AG09309 (cell line): ENCODE measurements at places on chromosomes 1 and 21.

DNA sequence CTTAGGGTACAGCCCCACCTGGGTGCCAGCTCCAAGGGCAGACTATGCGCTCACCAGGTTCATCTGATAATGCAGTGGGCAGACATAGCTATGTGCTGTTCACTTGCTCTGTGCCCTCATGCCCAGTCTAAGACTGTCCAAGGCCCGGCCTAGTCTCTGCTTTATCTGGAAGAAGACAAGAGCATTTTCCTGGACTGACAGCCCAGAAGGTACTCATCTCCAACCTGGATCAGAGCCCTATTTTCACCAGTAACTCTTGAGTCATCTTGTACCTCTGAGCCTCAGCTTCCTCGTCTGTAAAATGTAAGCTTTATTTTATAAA, 28.5 kb upstream of the LRRC8C start:
- no peak for DNase-seq

GRCh38 chr21:37266515-37267221, 466 bp downstream of the VPS26C start:
- DNase-seq, result no peak

DNA sequence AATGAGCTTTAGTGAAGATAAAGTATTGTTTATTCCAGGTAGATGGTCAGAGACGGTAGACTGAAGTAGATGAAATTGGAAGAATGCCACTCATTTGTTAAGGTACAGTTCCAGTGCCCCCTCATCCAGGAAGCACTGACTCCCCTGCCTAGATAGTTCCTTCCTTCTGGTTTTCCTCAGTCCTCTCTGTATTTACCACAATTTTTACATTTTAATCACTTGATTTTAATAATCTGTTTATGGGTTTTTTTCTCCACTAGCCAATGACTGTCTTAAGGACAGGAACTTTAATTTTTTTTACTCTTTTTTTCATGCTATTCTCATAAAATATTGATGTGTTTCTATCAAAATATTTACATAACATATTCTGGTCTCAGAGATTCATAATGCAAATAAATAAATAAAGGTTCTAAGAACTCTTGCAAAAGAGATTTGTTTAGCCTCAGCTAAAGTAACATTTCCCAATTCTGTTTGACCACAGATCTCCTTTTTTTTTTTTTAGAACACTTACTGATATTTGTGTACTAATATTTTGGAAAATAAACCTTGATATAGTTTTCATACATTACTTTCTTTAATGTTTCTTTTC, 651.6 kb downstream of the PLPP3 start:
- no peak for DNase-seq

DNA sequence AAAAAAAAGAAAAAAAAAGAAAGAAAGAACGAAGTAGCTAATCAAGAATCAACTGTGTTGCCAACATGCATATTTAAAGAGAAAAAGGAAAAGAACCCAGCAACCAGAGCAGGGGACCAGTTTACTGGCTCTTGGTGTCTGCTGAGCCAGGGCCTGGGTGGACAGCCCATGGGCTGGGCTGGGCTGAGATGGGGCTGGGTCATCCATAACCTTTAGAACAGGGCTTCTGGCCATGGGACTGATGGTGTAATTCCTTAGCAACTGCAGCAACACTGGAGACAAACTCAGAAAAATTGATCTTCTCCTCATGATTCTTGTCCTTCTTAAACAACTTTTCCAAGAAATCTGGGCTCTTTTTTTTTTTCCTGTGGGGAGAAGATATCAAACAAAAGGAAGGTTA, 10.5 kb downstream of the S100A7A start:
- no peak for DNase-seq

GRCh38 chr1:84360316-84360715, 38.0 kb upstream of the DNASE2B start:
- no peak for DNase-seq

GRCh38 chr1:41742219-41742618, 176.5 kb downstream of the HIVEP3 start:
- peak; percentile 52 for DNase-seq

- DNase-seq, result no peak
These were observed 51.3 kb downstream of the PTP4A2 start for GRCh38 chr1:31886866-31887265.

GRCh38 chr1:80982831-80983230, 817.9 kb upstream of the ADGRL2 start:
- DNase-seq, result no peak

DNA sequence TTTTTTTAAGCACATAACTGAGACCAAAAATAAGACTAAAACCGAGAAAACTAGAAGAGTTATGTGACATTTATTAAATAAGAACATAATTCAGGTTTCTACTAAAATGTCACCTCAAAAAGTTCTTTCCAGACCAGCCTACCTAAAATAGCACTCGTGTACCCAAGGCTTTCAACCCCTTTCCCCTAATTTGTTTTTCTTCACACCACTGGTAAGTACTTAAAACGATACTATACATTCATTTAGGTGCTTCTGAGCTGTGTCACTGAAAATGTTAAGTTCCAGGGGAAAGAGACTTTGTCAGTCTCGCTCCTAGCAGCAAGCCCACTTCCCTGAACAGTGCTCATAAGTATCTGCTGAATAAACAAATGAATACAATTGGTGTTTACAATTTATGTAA, 6.8 kb downstream of the RRAGC start:
- DNase-seq, result no peak

- DNase-seq, result no peak
These were observed 173.4 kb upstream of the RUNX1 start for GRCh38 chr21:35222541-35222941.

DNA sequence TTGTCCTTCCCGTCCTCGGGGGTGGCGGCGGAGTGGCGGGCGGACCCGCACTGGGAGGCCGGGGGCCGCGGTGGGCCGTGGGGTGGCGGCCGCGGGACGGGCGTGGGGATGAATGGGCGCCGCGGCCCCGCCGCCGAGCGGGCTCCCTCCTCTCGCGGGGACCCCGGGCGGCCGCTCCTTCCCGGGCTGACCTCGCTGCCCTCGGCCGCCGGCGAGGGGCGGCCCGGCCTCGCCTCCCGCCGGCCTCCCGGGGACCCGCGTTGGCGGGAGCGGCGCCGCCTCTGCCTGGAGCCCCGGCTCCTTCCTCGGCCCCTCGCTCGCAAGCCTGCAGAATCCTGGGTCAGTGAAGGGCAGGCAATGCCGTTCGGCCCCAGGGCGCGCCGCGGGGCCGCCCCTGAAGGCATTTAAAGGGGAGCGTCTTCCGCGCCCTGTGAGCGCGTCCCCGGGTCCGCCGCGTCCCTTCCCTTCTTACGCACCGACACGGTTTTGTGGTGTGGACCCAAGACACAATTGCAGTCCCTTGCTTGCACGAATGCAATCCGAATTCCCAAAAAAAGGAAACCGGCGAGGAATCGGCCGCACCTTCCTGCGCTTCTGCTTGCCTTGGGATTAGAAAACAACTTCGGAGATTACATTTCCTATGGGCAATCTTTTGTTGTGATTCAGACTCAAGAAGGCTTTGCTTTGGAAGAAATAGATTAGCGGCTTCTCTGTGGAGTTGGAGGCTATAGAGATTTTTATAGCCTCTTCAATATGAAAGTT, 776 bp downstream of the ITSN1 start:
- no peak for DNase-seq

DNA sequence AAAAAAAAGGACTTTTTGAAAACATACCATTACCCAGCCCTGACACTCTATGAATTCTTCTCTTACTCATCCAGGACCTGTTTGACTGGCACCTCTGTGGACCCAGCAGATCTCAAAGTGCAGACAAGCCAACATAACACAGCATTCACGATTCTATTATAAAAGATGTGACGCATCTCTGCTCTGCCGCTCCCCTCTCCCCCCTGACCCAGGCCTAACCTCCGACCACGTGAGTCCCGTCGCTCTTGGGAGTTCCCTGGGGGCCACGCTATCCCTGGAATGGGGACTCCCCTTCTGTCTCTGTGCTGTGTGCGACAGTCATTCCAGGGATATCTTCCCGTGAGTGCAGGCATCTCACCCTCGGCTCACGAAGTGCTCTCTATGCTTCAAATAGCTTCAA, 21.1 kb downstream of the LRRC38 start:
- DNase-seq, result no peak

- no peak for DNase-seq
These were observed 235.9 kb upstream of the DAB1 start for GRCh38 chr1:57659804-57660203.

DNA sequence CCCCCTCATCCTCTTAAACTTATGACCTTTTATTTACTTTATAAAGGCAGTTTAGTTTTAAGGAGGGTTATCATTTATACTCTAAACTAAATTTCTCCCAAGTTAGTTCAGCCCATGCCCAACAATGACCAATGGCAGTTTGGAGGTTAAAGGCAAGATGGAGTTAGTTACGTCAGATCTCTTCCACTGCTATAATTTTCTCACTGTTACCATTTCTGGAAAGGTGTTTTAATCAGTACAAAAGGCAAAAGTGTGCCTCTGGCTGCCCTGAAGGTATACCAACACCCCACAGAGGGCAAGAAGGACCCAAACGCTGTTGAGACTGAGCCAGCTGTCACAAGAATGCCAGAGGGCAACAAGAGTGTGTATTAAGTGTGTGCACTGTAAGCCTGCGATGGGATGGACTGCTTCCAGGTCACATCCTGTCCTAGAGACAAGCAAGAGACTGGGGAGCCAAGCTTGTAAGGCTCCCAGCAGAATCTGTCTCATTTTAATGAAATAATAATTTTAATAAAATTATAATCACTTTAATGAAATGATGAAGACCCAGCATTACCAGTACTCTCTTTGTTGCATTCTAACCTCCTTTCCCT, 32.5 kb upstream of the FAM89A start:
- no peak for DNase-seq

DNA sequence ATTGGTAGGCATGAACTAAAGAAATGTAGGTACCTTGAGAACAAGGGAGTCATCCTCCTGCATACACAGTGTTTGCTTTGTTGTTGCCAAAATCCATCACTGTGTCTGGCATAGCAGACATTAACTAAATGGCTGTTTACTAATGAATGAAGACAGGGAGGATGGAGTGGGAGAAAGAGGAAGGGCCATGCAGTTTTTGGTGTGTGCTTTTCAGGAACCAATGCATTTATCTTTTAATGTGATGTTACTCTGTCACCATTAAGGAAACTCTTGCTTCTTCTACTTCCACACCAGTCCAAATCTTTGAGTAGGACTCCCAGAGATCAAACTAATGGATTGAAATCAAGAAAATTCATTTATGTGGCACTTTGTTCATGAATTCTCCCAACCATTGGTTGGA, 55.6 kb upstream of the DUSP10 start:
- DNase-seq, result no peak

- DNase-seq, result no peak
These were observed 11.5 kb downstream of the ABCA4 start for GRCh38 chr1:94109478-94109877.

GRCh38 chr1:68317543-68317942, 85.2 kb upstream of the WLS start:
- DNase-seq, result no peak

DNA sequence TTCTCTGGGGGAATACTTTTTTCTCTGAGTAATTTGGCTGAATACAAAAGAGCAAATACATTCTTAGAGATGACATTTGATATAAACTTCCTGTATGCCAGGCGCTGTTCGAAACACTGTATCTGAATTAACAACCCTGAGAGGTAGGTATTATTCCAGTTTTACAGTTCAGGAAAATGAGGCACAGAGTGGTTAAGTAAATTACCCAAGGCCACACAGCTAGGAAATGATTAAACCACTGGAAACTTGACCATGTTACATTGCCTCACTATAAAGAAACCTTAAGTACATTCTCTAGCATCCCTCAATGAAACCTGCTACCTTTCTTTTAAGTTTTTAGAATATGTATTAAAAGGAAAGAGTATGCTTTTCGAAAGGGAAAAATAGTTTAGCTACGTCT, 54.6 kb downstream of the SMYD2 start:
- DNase-seq, result no peak

DNA sequence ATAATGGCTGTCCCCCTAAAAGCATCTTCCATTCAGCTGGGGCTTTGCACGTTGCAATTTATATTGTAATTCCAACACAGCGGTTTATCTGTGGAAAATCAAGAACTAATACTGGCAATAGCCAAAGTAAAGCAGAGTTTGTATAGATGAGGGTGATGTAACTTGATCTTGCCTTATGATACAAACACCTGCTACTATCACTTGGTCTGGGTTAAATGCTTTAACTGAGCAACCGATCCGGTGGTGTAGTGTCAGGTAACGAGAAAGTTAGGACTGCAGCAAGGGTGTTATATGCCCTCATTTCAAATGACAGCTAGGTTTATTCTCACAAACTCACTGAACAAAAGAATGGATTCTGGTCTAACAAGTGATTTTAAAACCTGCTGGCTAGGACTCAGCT, 47.3 kb upstream of the PLPPR4 start:
- DNase-seq, result no peak

GRCh38 chr1:211735208-211736170, 60.1 kb upstream of the NEK2 start:
- DNase-seq, result peak; percentile 43

- no peak for DNase-seq
These were observed 30.8 kb downstream of the ELAVL4 start for GRCh38 chr1:50139339-50140181.

- no peak for DNase-seq
These were observed 2.3 kb downstream of the IL6R start for GRCh38 chr1:154407198-154408091.

DNA sequence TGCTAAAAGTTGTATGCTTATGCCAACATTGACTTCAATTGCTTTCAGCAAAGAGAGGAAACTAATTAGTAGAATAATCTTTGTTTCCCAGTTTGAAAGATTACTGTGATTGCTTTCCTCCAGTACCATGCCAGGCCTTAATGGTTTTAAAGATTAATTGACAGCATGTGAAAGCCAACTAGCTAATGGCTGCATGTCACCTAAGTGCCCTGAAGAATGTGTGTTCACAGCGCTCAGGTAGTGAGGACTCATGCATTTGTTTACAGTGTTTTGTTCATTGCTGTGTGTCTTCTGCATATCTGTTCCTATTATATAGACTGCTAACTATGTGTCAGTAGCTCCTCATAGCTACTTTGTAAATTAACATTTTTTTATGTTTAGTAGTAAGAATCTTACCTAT, 335.6 kb downstream of the LRRIQ3 start:
- no peak for DNase-seq

- no peak for DNase-seq
These were observed 40.5 kb upstream of the GJB5 start for GRCh38 chr1:34714386-34714785.

GRCh38 chr1:236536540-236536939, 12.8 kb downstream of the LGALS8 start:
- no peak for DNase-seq
